ENCODE measurements at places on chromosomes 7 and 10.

DNA sequence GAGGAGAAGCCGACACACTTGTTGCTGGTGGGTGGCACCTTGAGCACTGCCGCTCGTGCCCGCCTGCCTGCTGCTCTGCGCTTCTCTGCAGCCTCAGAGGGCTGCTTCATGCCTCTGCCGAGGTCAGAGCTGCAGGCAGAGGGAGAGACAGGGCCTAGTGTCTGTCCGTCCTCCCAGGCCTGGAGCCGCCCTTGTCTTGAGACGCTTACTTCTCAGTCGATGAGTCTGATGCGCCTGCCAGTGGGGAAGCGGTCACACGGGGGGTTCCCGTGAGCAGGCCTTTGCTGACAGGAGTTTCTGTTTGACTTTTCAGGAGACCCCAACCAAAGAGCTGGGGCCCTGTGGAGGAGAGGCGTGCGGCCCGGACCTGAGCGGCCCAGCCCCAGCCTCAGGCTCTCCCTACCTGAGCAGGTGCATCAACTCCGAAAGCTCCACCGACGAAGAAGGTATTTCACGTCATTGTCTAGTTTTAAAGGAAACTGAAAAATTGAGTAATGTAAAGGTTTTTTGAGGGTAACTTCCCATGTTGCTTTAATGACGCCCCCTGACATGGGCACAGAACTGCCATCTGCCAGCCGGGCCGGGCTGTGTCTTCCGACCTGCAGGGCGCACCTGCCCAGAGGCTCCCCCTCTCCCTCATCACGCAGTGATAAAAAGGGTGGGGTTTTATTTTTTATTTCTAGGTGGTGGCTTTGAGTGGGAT is 7.8 kb upstream of the BHLHA15 start:
- no peak for DNase-seq

DNA sequence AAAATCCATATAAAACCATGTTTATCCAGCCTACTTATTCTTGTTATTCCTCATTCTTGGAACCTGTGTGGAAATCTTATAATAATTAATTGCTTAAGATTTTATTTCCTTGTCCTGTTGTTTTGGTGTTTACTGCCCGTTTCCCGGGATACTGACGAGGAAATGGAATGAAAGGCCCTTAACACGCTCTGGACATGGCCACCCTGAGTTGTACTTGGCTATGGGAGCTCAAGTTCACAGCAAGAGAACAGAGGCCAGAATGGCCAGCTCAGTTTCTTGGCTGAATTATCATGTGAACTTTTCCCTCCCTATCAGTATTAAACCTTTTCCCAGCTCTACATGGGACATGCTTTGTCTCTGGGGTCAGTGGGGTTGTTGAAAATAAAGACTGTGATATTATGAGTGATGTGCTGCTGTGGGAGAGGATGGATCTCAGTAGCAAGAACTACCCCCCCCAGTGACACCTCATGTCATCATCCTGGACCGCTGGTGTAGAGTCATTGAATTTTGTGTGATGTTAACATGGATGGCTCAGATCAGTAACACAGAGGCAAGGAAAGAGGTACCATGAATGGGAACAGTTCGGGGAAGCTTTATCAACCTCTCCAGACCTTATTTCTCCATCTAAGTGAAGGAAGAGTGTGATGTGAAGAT is 87.0 kb upstream of the IGFBP3 start:
- no peak for DNase-seq

DNA sequence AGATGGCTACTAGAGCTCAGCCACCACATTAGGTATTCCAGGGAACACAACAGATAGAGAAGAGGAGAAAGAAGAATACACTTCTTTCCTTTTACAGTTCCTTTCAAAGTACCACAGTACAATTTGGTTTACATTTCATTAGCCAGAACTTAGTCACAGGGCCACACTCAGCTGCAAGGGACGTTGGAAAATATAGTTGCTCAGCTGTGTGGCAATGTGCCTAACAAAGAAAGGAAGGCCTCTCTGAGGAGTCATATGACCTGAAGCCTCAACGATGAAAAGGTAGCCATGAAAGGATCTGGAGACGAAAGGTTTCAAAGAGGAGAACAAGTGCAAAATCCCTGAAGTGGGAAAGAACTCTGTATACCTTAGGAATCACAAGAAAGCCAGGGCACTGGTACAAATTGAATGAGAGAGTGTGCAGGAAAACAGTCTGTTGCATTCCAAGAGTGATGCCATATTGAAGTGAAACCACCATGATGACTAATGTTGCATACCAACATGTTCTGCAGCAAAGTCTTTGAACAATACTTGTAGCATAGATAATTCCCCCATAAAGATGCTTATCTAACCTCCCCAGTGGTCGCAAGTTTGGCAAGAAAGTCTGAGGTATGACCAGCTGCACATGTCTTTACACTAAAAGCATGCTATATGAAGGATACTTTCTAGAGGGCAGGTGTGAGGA is 278.9 kb downstream of the HPSE2 start:
- DNase-seq, result no peak

GRCh38 chr10:7192831-7193361 is 217.9 kb downstream of the SFMBT2 start:
- no peak for DNase-seq

- DNase-seq, result no peak
Observed at GRCh38 chr7:92034116-92034515, 93.5 kb downstream of the AKAP9 start.

DNA sequence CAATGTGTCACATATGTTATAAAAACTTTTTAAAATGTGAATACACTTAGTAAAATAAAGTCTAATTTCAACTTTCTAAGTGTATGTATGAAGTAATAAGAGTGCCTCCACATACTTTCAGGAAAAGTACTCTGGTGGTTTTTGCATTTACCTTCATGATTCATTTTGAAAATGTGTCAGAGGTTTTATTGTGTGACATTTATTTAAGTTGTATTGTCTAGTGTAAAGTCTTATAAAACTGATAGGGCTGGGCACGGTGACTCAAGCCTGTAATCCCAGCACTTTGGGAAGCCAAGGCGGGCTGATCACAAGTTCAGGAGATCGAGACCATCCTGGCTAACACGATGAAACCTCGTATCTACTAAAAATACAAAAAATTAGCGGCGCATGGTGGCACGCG is 226.5 kb downstream of the ITGB1 start:
- DNase-seq, result no peak

DNA sequence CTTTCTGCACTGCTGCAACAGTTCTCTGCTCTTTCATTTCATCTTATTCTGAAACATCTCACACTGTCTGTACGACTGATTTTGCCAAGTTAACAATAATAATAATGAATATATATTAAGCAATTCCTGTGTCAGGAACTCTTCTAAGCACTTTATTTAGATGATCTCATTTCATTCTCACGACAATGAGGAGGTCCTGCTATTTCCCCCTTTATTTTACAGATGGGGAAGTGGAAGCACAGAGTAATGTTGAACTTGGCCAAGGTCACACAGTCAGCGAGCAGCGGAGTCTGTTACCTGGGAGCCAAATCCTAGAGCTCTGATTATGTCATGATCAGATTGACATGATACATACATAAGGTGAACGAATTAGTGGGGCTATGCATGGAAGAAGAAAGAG is 5.8 kb downstream of the MRC1 start:
- no peak for DNase-seq

GRCh38 chr10:43208147-43209073 is 58.5 kb downstream of the RASGEF1A start:
- DNase-seq, result no peak

DNA sequence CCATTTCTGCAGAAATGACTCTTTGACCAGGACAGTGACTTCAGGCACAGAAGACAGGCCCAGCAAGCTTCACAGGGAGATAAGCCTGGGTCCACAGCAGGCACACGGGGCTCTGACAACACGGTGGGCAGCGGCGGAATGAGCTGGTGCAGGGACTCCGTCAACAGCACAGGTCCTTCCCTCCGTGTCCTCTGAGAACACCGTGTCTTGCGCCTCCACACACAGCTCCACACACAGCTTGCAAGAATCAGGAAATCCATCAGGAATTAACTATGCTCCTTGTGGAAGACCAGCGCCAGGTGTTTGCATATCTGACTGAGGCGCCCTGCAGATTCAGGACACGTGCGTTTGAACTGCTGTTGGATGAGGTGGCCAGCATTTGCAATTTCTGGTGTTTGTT is 39.6 kb downstream of the TCERG1L start:
- DNase-seq, result no peak

DNA sequence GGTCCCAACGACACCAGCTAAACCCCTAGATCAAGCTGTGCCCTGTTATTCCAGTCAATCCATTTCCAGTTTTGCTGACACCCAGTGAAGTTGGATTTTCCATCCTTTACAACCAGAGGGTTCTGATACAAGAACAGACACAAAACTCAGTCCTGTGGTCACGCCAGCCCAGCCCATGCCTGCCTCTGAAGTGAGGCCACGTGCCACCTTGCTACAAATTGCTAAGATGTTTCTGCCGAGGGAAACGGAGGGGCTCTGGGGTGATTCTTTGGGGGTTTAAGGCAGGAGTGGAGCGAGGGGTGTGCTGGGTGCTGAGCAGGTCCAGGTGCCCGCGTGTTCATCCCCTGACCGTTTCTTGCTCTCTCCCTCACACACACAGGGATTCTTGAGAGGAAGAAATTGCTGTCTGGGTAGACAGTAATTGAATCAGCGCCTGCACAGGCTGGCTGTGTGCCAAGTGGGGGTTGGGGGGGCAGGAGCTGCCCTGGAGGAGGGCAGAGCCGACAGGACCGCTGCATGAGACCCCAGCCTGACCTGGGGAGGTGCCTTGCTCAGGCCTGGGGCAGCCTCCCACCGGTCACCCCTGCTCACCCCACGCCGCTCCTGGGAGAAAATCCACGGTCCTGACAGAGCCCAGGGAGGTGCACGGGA is 38.1 kb downstream of the ADAP1 start:
- DNase-seq, result no peak

- no peak for DNase-seq
Observed at GRCh38 chr10:130958981-130959751, 352.4 kb downstream of the TCERG1L start.

DNA sequence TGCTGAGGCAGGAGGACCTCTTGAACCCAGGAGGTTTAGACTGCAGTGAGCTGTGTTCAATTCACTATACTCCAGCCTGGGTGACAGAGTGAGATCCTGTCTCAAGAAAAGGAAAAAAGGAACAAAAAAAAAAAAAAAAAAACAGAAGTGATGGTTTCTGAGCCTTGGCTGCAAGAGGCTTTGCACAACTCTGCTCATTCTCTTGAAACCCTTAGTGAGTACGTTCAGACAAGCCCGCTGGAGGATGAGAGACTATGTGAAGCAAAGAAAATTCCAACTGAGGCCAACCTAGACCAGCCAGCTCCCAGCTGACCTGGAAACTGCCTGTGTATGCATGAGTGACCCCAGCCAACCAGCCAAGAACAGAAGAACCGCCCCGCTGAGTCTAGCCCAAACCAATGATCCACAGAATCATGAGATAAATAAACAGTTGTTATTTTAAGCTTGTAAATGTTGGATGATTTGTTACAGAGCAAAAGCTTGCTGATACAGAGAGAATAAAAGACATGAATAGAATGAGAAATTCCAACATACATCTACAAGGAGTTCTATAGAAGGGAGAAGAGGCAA is 50.6 kb upstream of the FZD9 start:
- DNase-seq, result no peak

GRCh38 chr7:140621401-140622021 is 19.1 kb downstream of the DENND2A start:
- DNase-seq, result no peak

DNA sequence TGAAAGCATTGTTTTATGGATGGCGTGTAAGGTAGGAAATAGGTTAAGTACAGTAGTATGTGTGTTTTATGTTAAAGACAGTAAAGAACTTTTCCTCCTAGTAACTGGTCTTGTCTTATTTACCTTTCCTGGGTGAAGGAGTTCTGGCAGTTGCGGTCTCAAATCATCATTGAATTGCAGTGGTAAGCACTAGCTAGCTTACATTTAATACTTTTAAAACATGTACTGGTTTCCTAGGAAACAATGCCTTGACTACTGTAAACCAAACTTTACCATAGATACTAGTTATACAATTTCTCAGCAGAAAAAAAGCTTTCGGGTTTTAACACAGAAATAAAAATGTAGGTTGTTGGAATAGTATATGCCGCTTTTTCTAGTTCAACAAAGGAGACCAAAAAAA is 37.7 kb downstream of the PRKG1 start:
- no peak for DNase-seq

DNA sequence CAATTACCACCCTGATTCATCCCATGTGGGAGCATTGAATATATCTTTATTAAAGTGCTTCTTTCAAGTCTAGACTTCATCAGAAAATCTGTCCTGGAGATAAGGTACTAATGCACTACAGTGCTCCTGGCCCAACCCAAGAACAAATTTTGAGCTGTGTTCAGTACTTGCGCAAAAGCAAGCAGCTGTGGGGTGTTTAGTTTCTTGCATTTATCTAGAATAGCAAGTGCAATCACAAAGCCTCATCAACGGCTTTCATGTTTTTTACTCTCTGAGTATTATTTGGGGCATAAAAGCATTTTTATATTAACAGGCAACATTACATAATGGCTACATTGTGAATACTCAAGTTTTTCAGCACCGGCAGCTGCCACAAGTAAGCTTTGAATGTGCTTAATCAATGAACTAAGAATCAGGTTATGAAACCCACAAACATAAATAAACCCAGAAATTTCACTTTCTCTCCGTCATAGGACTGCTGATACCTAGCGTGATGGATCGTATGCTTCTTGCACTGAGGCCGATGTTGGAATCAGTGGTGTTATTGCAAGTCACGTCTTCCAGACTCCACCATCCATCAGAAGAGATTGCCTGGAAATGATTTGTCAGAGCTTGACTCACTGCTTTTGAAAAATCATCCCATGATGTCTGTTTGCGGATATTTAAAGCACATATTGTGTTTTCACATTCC is 113.1 kb downstream of the CTTNBP2 start:
- DNase-seq, result no peak

DNA sequence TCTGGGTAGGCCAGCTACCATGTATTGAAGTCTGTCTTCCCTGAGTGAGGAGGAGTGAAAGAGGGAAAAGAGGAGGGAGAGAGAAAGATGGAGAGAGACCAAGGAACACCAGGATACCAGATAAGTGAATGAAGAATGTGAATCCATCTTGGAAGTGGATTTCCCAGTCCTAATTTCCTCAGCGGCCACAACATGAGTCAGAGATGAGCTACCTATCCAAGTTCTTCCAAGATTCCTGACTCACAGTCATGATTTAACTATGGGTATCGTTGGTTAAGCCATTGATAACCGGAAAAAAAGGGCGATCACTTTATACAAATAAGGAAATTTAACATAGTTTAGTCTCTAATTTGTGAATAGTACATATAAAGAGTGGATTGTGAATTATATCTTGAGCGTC is 561.8 kb downstream of the ATRNL1 start:
- no peak for DNase-seq

DNA sequence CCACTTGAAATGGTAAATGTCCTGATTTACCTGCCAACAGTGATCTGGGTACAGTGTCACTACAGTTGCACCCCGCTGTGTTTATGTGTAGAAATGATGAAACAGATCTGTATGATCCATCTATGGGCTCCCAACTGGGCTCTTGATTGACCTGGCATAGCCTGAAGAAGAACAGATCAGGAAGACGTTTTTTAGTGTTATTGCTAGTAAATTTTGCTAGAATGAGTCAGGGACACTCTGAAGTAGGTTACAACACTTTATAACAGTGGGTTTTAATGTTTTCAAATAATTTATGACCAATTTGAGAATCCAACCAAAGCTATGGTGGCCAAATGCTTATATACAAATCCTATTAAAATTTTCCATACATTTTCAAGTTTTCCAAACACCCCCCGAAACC is 110.3 kb downstream of the DKK1 start:
- DNase-seq, result no peak

GRCh38 chr10:46094931-46095750 is 49.1 kb upstream of the MSMB start:
- DNase-seq, result no peak

Data from iPS-NIHi11 (cell line).